ENCODE measurements at places on chromosomes 12 and 14. TPM values are rescaled to one million over a fixed set of nuclear protein-coding genes. Genes with fewer than 3 reads are reported as not detected.

DNA sequence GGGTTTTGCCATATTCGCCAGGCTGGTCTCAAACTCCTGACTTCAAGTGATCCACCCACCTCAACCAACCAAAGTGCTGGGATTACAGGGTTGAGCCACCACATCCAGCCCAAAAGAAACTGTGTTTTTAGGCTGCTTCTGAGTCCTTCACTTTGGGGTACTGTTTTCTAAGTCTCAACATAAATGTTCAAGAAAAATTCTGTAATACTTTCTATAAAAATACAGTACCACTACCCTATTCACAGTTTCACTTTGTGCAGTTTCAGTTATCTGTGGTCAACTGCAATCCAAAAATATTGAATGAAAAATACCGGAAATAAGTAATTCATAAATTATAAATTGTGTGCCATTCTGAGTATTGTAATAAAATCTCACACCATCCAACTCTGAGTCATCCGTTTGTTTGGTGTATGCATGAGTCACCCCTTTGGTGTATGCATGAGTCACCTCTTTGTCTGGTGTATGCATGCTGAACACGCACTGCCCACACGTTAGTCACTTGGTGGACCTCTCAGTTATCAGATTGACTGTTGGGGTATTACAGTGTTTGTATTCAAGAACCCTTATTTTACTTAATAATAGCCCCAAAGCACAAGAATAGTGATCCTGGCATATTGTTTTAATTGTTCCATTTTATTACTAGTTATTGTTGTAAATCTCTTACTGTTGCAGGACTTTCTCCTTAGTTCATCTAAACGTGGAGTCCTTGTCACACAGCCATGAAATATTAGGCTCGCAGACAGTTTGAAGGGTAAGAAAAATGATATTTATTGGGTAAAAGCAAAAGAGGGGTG is 190.2 kb downstream of the FSCB start:
- DNase-seq: no peak

MYH7 gene
- not detected for total RNA-seq

GRCh38 chr14:77495334-77495733 is 3.3 kb downstream of the ISM2 start:
- DNase-seq: peak; percentile 37

IGFBP6 gene
- total RNA-seq: 508 TPM

DNA sequence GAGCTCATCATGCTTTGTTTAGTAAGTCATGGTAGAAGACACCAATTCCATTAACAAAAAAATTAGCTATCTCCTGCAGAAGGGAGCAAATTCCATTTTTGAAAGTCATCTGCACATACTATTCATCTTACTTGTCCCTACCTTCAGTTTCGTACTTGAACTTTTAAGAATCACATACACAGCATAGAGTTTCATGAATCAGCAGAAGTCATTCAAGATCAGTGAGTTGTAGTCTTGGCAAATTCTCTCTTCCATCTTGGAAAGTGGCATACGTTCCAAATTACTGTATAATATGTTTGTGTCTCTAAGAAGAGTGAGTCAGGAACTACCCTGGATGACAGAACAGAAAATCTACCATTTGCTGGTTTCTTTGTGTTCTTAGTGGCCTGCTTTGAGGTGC is 14.1 kb downstream of the VRK1 start:
- DNase-seq: no peak
